ENCODE measurements at places on chromosomes 12 and 14. TPM values are rescaled to one million over a fixed set of nuclear protein-coding genes. Genes with fewer than 3 reads are reported as not detected.

The DIP2B gene
- 23.1 TPM for total RNA-seq

The COPS7A gene
- 40.7 TPM for total RNA-seq

The LMNTD1 gene
- total RNA-seq = not detected

- DNase-seq = no peak
Observed at GRCh38 chr12:29844667-29845066, 60.9 kb upstream of the TMTC1 start.

DNA sequence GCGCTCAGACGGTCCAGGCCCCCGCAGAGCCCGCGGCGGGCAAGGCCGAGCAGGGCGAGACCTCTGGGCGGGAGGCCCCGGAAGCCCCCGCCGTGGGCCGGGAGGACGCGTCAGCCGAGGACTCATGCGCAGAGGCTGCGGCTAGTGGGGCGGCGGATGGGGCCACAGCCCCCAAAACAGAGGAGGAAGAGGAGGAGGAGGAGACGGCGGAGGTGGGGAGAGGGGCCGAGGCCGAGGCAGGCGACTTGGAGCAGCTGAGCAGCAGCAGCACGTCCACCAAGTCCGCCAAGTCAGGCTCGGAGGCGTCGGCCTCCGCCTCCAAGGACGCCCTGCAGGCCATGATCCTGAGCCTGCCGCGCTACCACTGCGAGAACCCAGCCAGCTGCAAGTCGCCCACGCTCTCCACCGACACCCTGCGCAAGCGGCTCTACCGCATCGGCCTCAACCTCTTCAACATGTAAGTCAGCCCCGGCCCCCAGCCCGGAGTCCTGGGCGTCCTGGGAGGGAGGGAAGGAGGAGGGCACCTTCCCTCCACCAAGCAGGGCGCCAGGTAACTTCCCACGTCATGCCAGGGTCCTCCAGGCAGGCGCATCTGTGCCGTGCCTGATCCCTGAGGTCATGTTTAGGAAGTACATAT is 72.4 kb downstream of the IQSEC3 start:
- DNase-seq = no peak

DNA sequence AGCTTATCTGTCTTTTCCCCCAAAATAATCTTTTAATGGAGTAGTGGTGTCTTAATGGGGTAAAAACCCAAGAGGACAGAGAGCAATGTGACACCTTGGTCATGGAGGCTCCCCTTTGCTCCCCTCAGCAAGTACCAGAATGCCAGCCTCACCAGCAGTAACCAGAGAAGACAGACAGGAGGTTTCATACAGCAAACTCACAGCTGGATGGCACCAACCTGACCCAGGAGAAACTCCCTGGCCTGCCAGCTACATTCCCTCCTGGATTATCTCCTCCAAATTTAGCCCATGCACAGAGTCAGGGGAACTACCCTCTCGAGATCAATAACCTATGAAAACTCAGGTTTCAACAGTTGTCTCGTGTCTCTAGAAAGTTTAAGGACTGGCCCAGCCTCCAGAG is 15.9 kb downstream of the BHLHE41 start:
- no peak for DNase-seq

DNA sequence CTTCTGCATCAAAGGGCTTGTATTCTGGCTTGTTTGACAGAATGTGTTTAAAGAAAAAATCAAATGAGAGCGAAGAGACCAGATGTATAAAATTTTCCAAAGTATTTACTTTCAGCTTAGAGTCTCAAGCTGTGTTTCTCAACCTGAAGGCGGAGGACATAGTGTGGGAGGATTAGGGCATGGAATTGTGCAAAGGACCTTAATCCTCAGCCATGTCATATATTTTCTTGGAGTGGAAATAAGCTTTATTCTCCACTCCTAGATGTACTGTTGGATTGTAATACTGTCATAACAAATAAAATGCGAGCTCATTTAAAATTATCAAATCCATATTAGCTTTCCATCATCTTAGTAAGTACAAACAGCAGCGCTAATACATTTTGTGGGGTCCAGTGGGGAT is 154.0 kb downstream of the PAH start:
- no peak for DNase-seq

DNA sequence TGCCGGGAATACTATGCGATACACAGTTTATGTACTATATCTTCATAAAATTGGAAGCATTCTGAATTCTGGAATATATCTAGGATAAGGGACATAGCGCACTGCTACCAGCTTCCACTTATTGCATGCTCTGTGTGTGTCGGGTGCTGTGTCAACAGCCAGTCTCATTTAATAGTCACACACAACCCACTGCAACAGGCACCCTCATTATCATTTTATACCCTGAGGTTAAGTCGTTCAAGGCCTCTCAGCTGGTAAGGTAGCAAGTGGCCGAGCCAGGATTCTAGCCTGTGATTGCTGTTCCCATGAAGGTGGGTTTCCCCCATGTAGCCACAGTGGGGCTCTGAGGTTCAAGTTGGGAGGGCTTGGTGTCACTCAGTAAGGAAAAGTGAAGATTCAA is 7.0 kb downstream of the PPP1R1A start:
- DNase-seq = no peak

Measured in A172 (cell line).